Activated naive CD8-positive, alpha-beta T cell treated with anti-CD3 and anti-CD28 coated beads for 36 hours (primary cell): ENCODE measurements at places on chromosomes 11 and 22. TPM values are rescaled to one million over a fixed set of nuclear protein-coding genes. Genes with fewer than 3 reads are reported as not detected.

The BDNF gene
- not detected for total RNA-seq

The IGLL1 gene
- not detected for total RNA-seq

The FXYD2 gene
- total RNA-seq, result 8.3 TPM

The MMP27 gene
- not detected for total RNA-seq

The CASP5 gene
- total RNA-seq, result not detected

The CNGA4 gene
- total RNA-seq, result 0.10 TPM

The OR4C16 gene
- not detected for total RNA-seq

The MS4A10 gene
- not detected for total RNA-seq

The KLHDC7B gene
- total RNA-seq, result 15.1 TPM

The ACCS gene
- total RNA-seq, result 5.2 TPM

The SCGB2A2 gene
- total RNA-seq, result not detected

The TRIM21 gene
- 37.1 TPM for total RNA-seq

The GPHA2 gene
- total RNA-seq, result not detected

The DGAT2 gene
- total RNA-seq, result 1.9 TPM

The HBB gene
- not detected for total RNA-seq

- DNase-seq, result no peak
Observed at GRCh38 chr11:97893612-97894011, 1127.1 kb upstream of the CNTN5 start.

- DNase-seq, result no peak
Observed at GRCh38 chr22:23655891-23656475, 23.9 kb upstream of the DRICH1 start.

GRCh38 chr11:120689596-120690275 lies 178.2 kb downstream of the GRIK4 start:
- no peak for DNase-seq

- DNase-seq, result no peak
Observed at GRCh38 chr11:57223601-57224000, 13.4 kb downstream of the APLNR start.

- DNase-seq, result no peak
Observed at GRCh38 chr11:110134110-110134509, 40.9 kb downstream of the ZC3H12C start.

GRCh38 chr11:61716478-61717285 lies 35.8 kb upstream of the MYRF start:
- no peak for DNase-seq

DNA sequence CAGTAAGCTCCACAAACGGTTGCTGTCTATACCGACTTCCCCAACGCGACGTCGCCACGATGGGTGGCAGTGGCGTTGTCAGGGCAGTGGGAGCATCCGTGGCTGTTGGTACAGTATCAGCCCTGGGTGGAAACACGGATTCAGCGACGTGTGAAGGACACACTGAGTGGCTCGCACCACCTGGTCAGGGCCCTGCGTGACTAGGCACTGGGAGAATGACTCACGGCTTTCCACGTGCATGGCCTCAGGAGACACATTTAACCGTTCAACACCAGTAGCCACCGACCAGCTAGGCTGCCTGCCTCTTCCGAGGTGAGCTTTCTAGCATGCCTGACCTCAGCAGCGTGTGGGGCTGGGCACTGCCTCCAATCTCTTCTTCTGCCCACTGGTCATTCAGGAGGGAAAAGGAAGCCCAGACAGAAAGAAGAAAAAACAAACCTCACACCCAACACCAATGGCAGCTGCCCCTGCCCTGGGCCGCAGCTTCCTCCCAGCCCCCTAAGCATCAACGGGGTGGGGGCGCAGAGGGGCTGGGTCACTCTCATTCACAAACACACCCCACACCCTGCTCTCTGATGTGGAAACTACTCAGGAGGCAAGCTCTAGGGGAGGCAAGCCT lies 59.0 kb downstream of the MYH9 start:
- DNase-seq, result peak; percentile 72

GRCh38 chr11:86046116-86046515 lies 22.8 kb downstream of the PICALM start:
- DNase-seq, result no peak

DNA sequence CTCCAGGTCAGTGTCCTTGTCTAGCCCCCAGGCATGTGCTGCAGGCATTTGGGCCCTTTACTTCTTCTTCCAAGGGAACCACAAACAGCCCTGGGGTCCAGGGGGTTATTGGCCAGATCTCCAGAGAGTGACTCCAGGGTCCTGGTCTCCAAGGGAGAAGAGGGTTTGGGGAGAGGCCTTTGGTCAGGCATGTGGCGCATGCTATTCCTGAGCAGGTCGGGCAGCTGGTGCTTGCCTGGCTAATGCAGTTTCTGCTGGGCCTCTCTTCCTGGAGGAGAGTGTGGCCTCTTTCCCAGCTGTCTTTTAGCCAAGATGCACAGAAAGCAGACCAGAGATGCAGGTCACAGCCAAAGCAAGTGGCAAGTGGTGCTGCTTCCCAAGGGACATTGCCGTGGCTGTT lies 3.8 kb upstream of the RFPL2 start:
- no peak for DNase-seq

DNA sequence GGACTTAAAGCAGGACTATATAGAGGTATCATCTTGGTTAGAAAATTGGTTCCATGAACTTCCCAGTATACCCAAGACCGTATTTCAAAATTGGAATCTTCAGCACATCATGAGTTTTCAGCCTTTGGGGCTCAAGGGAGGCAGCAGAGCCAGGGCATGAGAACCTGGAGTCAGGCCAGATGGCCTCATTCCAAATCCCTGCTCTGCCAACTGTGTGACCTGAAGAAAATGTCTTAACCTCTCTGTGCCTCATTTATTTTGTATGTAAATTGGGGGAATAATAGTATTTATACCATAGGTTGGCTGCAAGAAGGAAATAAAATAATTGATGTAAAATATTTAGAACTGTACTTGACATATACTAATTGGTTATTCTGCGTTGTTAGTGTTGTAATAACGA lies 987.6 kb downstream of the TBC1D22A start:
- DNase-seq, result no peak

DNA sequence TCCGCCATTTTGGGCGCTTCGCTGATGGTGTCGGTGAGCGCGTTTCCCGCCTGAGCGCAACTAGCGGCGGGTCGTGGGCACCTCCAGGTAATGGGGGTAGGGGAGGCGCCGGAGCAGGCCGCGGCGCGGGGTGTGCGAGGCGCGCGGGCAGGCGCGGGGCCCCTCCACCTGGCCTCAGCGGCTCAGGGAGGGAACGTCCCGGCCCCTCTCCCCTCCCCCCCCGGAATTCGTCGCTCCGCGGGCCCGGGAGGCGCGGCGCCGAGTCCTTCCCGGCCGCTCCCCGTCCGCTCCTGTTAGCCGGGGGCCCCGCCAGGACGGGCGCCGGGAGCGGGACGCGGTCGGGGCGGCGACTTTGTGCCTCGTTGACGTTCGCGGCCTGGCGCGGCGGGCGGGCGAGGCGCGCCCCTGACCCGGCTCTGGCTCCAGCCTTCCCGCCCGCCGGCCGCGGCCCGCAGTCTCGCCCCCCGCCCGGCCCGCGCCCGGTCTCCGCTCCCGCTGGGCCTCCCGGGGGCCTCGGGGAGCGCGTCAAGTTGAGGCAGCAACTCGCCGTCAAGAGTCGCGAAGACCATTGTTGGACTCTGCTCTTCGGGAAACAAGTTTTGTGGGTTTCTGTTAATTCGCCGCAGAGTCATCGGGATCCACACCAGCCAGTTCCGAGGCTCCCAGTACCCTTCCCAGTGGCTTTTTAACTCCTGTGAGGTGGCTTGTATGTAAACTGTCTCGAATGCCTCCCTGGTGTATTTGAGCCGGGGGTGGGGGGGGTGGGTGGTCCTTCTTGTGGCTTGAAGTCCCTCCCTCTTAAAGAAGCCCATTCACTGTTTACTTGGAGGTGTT lies at the start of gene PPP6R3:
PPP6R3 (plus strand) TSS at position 12 of the 834 bp plus-strand sequence. CDS start 76,913 bp downstream, outside the sequence.
- no peak for DNase-seq

GRCh38 chr11:131070365-131070764 lies 154.1 kb upstream of the SNX19 start:
- no peak for DNase-seq

DNA sequence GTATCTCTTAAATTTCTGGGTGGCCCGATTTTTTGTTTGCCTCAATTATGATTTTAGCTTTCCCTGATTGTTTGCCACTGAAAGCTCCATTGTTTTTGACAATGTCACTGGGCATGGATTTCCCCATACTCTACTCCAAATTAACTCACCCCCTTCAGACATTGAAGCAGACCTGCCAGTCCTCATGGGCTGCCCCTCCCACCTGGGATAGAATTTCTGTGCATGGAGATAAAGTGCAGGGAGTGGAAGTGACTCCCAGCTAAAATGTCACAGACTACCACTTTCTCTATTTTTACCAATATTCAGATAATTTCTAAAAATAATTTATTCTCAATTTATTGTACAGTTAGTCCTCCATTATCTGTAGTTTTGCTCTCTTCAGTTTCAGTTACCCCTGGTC lies 79.1 kb upstream of the CLPB start:
- no peak for DNase-seq

- DNase-seq, result no peak
Observed at GRCh38 chr22:47411006-47411405, 648.6 kb downstream of the TBC1D22A start.

DNA sequence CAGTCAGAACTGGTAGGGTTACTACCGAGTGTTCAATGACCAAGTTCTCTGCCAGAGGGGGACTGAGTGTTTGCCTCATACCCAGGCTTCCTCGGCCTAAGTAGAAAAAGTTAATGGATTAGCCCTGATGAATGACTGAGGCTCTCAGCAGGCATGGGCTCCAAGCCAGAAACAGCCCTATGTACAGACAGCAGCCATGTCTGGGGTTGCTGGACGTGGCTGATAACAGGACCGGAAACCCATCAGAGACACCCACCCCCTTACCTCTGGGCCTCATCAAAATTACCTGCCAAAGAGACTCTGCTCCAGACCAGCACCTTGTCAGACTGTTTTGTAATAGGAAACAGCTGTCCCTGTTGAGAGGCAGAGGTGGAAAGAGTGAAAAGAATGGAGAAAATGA lies 351.4 kb downstream of the ETS1 start:
- DNase-seq, result no peak

DNA sequence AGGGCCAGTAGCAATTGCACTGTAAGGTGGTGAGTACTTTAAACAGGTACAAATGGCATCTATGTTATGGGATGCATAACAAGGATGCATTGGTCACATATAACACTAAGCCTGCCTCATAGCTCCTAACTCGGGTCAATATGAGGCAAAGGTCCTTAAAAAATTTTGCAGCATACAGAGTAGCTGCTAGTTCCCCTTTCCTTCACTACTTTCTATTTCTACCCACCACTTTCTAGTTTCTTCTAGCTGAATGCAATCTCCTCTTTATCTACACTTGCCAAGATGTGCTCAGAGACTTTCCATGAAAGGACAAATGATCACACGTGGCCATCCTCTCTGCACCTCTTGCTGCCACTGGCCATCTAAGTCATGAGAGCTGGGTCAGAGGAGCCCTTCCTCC lies 9.8 kb downstream of the OR51F2 start:
- no peak for DNase-seq

DNA sequence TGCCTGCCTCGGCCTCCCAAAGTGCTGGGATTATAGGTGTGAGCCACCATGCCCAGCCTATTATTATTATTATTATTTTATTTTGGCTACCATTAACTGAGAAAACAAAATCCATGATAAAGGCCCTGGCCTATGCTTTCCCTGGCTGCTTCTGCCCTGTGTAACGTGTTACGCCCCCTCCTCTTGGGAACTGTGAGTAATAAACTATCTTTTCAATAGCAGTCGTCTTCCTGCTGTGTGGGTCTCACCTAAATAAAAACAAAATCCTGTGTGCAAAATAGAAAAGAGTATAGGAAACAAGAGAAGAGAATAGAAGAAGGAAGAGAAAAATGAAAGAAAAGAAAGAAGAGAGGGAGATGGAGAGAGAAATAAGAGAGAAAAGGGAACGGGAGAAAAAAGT lies 237.0 kb downstream of the MIAT start:
- DNase-seq, result no peak

GRCh38 chr11:35118906-35119305 lies 20.1 kb upstream of the CD44 start:
- DNase-seq, result no peak

DNA sequence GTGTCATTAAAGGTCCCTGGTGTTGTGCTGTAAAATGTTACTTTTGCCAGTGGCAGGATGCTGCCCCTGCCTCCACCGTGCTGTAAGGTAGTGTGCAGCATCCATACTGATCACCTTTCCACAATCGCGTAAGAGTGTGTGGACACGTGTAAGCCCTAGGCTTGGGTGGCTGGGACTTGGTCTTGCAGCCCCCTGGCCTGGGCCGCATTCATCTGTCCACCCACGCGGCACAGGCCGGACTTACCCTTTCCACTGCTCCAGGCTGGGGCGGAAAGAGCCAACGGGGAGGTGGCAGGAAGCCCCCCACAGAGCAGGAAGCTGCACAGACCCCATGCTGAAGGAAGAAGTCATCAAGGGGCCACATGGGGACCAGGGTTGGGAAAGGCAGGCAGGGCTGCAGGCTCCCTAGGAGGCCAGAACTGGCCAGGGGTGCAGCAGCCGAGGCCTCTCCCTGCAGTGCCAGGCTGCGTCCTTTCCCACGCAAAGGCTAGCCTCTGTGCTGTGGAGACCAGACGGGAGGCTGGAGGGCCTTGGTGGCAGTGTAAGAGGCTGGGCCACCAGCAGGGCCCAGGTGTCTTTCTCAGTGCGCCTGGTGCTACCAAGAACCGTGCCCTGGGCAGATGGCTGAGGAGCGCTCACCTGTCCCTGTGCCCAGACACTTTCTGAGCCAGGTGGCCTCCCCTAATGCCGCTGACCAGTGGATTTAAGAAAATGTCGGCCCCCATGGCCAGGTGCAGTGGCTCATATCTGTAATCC lies 11.7 kb upstream of the TMEM191C start:
- DNase-seq, result no peak

DNA sequence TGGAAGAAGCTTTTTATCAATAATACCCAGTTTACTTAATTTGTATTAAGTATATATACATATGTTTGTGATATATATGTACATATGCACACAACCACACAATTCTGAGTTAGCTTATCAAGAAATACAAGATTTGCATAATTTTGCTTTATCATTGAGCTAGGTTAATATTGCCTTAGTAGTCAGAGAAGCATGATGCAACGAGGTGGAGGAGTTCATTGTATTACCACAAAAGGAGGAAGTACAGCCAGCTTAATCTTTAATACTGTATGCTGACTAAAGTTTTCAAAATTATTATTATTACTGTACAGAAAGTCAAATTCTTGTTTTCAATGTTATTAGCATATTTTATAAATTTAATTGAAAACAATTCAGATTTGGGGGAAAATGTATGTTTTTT lies 278.4 kb upstream of the PDGFD start:
- no peak for DNase-seq

- DNase-seq, result peak; percentile 39
Observed at GRCh38 chr22:37492428-37493344, 6.5 kb upstream of the MFNG start.

GRCh38 chr11:26086028-26086427 lies 245.9 kb upstream of the ANO3 start:
- DNase-seq, result no peak

DNA sequence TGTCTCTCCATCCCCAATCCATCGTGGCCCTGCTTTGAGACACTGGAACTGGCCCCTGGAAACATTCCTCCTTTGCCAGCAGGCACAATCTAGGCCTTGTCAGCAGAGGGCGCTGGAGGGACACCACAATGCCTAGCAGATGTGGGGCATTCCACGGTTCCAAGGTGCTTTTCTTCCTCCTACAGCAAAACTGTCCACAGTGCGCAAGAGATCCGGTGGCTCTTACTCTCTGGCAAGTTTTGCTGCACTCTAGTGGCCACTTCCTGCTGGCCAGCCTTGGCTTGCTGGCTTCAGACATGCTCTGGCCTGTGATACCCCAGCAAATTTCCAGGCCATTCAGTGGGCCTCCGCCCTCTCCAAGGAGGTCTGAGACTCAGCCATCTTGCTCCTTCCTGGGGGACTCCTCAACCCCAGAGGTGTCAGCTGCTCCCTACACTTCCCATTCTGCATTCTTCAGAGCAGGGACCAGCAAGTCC lies 17.1 kb upstream of the RBM4B start:
- peak; percentile 75 for DNase-seq

- no peak for DNase-seq
Observed at GRCh38 chr11:3108183-3108721, 51.0 kb upstream of the CARS1 start.
